Stimulated activated CD4-positive, alpha-beta T cell treated with anti-CD3 and anti-CD28 coated beads, Interleukin-1b, Interleukin-23, amount 100 ng/mL, for 1 hour (primary cell): ENCODE measurements at places on chromosomes 7 and 10.

DNA sequence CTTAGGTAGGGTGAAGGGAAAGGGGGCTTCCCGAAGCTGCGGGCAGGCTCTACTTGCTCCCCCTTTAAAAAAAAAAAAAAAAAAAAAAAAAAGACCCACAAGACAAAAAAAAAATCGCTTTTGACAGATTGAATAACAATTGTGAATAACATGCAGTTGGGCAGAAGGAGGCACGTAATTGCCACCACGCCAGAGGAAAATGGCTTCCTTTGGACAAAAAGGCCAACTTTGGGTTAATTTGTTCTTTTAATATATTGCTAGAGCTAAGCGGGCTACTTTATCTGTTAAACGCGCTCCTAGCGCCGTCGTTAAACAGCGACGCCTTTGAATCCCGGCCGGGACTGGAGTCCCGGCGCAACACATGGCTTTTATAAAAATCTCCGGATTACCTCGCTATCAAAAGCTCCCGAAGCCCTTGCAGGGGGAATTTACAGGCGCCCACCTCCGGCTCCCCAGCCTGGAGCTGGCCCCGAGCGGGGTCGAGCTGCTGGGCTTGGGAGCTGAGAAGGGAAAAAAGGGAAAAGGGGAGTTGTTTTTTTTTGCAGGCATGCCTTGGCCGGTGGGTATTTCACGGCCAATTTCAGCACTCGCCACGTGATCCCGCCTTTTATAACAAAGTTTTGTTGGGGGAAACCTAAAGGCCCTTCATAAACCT is 1.2 kb downstream of the HOXA11 start:
- DNase-seq: no peak

DNA sequence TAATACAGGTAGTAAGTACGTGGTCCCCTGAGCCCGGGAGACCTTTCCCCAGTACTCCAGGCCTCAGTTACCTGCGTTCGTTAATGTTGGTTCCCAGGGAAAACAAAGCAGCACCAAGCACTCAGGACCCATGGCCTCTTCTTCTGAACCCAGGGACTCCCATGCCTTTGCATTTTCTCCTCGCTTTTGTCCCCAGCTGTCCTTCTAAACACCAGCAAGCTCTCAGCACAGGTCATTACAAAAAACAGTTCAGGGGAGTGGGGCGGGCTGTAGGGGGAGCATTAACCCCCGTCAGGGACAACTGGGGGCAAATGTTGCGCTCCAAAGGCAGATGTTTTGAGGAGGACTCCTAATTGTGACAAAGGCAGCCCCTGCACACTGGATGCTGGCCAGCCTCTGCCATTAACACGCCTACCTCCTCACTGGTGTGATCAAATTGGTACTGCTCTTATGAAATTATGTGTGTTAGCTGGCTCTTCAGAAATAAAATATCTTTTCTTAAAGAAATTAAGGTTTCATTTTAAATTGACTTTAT is 80.5 kb upstream of the LRGUK start:
- no peak for DNase-seq

- DNase-seq: no peak
Measured at GRCh38 chr10:127117125-127117524, 79.3 kb downstream of the INSYN2A start.

GRCh38 chr7:99125505-99125865 is 18.4 kb downstream of the SMURF1 start:
- no peak for DNase-seq

DNA sequence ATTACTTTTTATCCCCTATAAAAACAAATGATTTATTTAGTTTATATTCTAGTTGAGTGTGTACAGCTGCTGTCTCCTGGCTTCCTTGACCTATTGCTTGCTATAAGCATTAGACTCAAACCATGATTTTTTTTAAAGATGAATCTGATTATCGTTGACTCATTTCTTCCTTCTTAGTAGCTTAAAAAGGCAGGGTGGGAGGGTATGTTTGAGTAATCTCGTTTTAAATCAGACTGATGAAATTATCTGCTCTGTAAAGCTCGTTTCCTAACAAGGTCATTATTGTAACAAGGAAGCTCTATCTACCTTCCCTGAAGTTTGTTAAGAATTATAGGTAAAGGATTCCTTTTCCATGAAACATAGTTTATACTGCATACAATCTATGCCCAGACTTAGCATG is 276.3 kb upstream of the KCND2 start:
- no peak for DNase-seq

- no peak for DNase-seq
Measured at GRCh38 chr7:1563981-1564602, 5.7 kb downstream of the PSMG3 start.

- no peak for DNase-seq
Measured at GRCh38 chr10:60367024-60367423, 22.7 kb downstream of the ANK3 start.

DNA sequence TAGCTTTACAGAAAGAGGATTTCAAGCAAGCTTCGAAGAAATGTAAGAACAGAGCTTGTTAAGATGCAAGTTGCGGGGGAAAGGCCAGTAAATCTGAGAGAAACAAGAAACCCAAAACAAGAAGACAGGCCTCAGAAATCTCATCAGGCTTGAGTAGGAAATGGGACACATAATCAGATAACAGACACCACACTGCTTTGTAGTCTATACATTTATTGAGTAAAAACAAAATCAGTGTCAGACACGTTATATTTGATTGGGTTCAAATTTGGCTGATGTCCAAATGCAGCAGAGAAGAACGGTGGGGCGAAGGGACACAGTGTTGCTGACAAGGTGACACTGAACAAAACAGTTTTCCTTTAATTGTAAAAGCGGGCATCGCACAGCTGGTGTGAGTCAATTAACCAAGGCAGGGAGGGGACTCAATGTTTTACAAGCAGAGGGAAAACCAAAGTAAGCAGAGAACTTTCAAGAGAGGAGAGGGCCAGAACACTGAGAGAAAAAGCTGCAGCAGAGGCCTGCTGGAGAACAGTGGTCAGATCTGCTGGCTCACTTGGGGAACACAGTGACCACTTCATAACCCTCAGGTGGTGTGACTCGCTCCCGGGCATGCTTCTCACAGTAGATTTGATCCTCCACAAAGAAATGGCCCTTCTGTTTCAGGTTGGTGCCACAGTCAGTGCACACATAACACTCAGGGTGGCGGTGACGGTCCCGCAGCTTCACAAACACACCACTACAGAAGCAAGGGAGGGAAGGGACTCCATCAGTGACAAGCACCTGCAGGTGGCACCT is 43.5 kb downstream of the ACSM6 start:
- DNase-seq: no peak

GRCh38 chr10:116437076-116437692 is 9.5 kb downstream of the PNLIPRP3 start:
- no peak for DNase-seq

- DNase-seq: no peak
Measured at GRCh38 chr10:18340496-18341051, 200.3 kb downstream of the CACNB2 start.

GRCh38 chr7:22051886-22052673 is 106.4 kb upstream of the CDCA7L start:
- no peak for DNase-seq

- DNase-seq: no peak
Measured at GRCh38 chr10:4057021-4057420, 272.0 kb upstream of the KLF6 start.

GRCh38 chr7:127995881-127996215 is 35.4 kb downstream of the LRRC4 start:
- DNase-seq: no peak

DNA sequence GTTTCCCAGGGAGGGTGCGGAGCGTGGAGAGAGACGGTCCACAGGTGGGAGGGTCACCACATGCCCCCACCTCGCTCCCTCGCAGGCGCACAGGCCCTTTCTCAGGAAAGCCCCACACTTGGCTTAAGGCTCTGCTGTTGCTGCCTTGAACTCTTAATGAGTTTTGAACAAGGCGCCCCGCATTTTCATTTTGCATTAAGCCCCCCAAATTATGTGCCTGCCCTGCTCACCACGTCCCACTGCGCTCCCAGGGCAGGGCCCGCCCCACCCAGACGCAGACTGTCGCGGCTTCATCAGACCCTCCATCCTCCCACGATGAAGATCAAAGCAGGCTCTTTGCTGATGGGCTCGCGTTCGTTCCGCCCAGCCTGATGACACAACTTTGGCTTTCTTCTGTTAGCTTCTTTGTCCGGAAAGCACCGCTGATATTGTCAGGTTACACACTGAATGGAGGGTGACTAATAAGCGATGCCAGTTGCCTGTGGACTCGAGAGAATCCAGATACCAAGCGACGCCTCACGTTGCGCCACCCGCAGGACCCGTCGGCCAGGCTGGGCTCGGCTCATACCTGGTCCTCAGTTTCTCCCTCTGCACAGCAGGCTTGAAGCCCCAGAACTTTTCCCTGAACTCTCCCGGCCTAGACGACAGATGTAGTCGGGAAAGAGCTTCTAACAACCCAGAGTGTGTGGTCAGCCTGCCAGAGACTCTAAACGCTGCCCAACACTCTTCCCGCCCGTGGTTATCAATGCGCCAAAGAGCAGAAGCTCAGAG is 9.5 kb downstream of the CALML3 start:
- no peak for DNase-seq

DNA sequence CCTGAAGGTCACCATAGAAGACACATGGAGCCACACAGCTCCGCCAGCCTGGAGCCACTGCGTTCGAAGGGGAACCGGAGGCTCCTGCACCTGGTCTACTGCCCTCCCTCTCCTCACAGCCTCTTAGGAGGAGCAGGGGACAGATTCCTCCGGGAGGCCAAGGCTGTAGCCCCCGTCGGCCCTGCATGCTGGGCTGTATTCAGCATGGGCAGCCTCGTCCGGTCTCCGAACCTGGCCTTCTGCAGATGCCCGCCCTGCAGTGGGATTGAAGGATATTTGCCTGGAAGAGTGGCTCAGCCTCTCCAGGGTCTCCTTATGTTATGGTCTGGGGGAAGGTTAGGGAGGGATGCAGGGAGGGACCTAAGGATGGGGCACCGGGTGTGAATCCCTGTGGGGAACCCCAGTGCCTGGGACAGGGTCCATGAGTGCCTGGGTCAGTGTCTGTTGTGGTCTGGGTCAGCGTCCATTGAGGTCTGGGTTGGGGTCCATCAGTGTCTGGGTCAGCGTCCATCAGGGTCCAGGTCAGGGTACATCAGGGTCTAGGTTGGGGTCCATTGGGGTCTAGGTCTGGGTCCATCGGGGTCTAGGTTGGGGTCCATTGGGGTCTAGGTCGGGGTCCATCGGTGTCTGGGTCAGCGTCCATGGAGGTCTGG is 13.0 kb upstream of the SCART1 start:
- DNase-seq: no peak

DNA sequence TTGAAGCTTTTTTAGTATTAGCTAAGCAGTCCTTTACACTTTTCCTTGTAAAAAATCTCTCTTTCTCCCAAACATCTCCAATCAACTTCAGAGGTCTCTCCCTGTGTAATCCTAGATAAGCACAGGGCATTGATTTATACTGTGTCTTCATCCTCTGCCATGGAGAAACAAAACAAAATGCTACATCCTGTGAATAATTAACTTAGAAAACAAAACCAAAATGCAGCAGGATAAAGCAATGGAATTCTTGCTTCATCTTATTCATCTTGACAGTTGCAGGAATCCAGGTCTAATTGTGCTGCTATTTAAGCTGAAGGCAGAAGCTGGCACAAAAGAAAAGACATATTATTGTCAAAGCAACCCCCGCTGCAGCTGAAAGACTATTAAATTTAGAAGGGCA is 641.5 kb upstream of the SORCS1 start:
- no peak for DNase-seq

DNA sequence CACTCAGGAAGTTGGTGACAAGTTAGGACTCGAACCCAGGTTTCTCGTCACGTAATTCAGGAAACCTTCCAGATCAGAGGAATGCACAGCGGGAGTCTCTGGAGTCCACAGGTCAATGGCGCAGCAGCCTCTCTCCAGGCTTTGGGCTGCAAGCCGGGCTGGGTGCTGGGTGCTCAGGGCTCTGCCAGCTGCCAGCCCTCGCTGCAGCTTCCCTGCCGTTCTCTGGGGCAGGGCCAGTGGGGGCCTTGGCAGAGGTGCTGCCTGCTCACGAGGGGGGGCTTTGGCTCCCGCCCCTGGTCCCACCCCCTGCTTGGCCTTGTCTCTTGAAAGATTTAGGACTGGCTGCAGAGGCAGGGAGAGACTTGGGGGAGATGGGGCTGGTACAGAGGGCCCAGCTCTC is at the start of gene TACR2:
Gene TACR2 (minus strand): TSS at position 224 of the 400 bp plus-strand sequence. CDS start 595 bp downstream, outside the sequence.
- DNase-seq: no peak

DNA sequence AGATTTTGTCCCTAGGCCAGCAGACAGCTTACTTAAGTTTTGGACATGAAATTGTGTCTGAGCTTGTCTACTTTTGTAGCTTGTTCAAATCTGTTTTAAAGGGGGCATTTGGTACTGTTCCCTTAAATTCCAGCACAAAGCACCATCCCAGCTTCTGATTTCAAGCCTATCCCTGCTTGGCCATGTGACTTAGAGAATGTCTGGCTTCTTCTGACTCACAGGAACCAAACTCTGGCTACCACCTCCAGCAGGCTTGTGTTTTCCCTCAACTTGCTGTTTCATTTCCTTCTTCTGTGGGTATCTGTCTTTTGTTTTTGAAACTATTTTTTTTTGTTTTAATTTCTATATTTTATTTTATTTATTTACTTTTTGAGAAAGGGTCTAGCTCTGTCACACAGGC is 97.9 kb upstream of the FZD8 start:
- DNase-seq: no peak

GRCh38 chr7:20696803-20697333 is 81.4 kb downstream of the ABCB5 start:
- DNase-seq: no peak

- no peak for DNase-seq
Measured at GRCh38 chr7:29921404-29922010, 68.1 kb downstream of the SCRN1 start.

DNA sequence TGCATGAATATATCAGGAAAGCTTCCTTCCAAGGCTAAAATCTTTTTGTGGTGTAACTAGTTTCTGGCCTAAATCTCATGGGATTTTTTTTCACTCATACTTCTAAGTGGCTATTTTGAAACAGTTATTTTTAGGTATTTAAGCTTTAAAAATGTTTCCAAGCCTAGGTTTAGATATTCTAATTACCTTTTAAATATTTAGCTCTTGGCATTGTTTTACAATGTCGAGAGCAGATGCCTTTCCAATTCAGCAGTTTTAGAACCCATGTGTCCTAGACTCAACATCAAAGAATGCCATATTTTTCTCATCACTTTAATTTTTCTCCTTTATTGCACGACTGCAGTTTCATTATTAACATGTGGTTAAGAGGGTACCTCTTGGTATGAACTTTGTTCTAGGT is 27.1 kb upstream of the STOX1 start:
- DNase-seq: no peak

DNA sequence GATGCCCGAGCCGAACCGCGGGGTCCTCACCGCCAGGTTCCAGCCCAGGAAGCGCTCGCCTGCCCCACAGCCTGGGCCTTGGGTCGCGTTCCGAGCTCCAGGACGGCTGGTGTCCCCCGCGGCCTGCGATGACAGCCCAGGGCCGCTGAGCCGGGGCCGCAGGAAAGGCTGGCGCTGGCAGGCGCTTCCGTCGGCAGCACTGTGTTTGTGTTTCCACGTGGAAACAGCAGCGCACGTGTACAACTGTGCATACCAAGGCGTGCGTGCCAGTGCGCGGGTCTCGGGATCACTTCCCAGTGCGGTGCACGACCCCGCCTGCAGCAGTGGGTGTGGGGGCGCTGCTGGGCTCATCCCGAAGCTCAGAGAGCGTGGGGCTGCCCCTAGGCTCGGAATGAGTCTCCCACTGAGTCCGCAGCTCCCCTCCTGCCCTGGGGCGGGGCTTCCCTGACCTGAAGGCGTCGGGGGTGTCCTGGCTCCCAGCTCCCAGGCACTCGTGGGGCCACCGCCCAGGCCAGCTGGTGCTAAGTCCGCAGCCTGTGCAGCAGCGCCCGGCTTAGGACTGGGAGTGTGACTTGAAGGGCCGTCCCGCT is 17.2 kb downstream of the AP5Z1 start:
- no peak for DNase-seq

- DNase-seq: no peak
Measured at GRCh38 chr7:50687575-50688225, 95.0 kb downstream of the GRB10 start.

- no peak for DNase-seq
Measured at GRCh38 chr7:155524018-155524556, 22.3 kb downstream of the CNPY1 start.
